ENCODE measurements at places on chromosomes 11 and 22.
A peak's percentile ranks its signal among the peaks of the same experiment; 100 is the strongest.

DNA sequence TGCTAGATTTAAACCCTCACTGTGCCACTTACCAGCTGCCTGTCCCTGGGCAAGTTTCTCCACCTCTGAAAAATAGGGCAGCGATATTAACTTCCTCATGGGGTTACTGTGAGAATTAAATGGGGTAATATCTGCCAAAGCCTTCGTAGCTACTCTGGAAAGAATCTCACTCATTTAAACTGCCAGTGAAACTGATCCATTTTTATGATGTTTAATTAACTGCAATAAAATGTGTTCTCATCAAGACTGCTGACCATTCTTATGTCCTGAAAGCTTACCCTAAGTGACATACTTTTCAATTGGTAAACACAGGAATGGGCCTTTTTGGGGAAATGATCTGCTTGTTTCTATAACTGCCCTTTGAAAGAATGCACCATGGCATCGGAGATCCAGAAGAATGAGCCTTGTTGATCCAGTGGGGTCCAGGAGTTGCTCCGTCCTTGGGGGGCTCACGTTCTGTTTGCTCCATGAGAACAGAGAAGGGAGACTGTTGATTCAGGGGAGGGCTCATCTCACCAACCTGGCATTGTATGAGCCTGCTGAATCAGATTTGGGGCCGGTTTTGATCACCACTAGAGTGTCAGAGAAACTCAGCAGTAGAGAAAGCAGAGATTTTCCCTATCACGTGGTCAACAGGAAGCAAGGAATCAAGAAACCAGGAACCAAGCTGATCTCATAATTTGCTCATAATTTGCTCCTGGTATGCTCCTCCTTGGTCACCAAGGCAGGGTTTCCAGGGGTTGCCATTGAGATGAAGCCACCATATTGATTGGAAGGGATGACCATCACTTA lies 7.0 kb upstream of the CCDC86 start:
- DNase-seq: no peak

DNA sequence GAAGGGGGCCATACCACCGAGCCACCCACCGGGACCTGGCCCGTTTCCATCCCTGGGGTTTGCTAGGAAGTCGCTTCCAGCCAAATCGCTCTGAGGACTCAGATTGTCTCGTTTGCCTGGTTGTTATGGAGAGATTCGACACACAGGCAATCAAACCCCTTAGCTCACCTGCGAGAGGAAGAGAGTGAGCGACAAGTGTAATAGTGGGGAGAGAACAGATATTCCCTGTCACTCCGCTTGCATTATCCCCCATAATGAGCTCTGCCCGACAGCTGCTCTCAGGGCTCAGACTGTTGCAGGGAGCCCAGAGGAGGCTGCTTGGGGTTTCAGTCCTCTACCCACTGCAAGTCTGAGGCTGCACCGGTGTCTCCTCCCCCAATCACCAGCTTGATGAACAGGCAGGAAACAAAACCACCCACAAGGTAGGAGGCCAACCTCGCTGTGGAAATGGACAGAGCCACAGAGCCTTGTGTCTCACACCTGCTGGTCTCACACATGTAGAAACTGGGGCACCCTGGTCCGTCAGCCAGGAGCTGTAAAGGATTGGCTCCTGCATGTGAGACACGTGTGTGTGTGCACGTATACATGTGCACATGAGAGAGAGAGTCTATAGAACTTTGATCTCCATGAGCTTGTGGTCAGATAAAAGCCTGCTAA lies 351.1 kb downstream of the BUD13 start:
- no peak for DNase-seq

DNA sequence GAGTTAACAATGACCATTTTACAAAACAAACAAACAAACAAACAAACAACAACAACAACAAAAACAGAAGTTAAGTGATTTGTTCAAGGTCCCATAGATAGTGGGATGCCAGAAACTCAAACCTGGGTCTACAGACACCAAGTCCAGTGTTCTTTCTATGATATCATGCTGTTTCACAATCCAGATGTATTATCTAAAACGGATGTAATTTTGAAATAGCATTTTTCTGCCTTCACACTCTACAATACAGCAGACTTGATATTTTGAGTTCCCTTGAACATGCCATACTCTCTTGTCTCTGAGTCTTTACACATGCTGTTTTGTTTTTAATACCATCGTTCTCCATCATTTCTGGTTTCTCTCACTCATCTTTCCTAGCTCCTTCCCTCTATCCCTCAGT lies 104.5 kb downstream of the RELT start:
- DNase-seq: no peak

- peak; percentile 90 for DNase-seq
These were observed 14.6 kb downstream of the MRGPRF start for GRCh38 chr11:68998390-68998911.

- DNase-seq: peak; percentile 22
These were observed 1.1 kb upstream of the PITPNB start for GRCh38 chr22:27919942-27920755.

GRCh38 chr22:49666146-49666809 lies 161.4 kb downstream of the BRD1 start:
- no peak for DNase-seq

DNA sequence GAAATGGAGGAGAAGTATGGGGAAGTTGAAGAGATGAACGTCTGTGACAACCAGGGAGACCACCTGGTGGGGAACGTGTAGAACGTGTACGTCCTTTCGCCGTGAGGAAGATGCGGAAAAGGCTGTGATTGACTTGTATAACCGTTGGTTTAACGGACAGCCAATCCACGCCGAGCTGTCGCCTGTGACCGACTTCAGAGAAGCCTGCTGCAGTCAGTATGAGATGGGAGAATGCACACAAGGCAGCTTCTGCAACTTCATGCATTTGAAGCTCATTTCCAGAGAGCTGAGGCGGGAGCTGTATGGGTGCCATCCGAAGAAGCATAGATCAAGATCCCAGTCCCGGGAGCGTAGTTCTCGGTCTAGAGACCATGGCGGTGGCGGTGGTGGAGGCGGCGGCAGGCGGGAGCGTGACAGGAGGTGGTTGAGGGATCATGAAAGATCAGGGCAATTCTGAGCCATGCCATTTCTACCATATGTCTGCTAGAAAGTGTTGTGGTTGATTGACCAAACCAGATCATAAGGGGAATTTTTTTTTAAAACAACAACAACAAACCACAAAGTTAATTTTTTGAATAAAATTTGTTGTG lies 36.8 kb upstream of the PHOX2A start:
- DNase-seq: no peak

- no peak for DNase-seq
These were observed 17.2 kb upstream of the TAB1 start for GRCh38 chr22:39382410-39382809.

GRCh38 chr22:38081941-38082828 lies 1.8 kb downstream of the SLC16A8 start:
- DNase-seq: no peak
